COR-L47 (cell line): ENCODE measurements at places on chromosomes 3 and 15.

- DNase-seq = peak; percentile 71
Measured at GRCh38 chr3:129936757-129937156, 37.8 kb upstream of the TRH start.

DNA sequence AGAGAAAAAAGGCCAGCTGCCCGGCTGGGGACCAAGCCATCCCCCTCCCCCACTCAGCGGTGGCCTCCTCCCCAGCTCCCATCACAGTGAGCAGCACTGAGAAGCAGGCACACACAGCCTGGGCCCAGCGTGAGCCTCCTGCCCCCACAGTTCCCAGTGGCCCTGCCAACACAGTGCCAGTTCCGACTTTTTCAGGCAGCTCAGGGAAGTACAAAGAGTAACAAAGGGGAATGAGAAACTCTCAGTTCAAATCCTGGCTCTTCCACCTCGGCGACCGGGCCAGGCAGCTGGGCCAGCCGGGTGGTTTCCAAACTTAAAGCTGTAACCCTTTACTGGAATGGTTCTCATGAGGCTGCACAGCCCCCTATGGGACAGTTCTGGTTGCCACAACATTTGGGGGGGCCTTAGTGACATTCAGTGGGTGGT is 18.5 kb downstream of the TNK2 start:
- DNase-seq = no peak

- no peak for DNase-seq
Measured at GRCh38 chr15:43492266-43492665, 690 bp downstream of the TP53BP1 start.

GRCh38 chr3:171829841-171830517 is 13.2 kb upstream of the TMEM212 start:
- peak; percentile 76 for DNase-seq

DNA sequence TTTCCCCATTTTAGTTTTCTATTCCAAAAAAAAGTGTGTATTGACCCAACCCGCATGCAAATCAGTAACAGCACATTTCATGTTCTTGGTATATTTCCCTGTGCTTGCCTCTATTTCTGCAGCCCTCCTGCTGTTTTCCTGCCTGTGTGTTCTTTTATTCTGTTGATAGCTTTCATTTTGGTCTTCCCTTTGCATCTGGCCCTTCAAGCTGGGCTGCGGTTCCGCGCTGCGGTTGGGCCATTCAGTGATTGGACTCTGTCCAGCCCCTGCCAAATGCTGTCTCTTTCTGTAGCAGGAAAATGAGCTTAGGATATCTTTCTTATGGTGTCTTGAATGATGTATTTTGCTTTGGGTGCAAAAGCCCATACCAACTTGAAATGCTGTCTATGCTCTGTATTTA is 49.9 kb downstream of the ZNF621 start:
- no peak for DNase-seq

DNA sequence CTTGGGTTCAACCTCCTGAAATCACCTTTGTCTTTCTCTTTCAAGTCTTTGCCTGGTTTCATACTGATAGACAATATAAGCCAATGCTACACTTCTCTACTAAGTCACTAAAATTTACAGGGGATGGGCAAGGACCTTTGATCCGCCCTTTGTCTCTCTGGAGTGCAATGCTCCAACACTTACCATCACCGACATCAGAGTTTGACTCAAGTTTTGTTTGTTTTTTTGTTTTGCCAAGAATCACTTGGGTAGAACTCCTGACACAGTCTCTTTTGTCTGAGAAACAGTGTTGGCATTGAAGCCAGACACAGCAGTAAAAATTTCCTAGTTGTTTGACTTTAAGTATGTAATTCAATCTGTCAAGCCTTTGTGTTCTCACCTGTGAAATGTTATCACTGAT is 29.3 kb downstream of the NFKBIZ start:
- DNase-seq = peak; percentile 37

- DNase-seq = no peak
Measured at GRCh38 chr3:85259748-85260147, 301.0 kb downstream of the CADM2 start.

- no peak for DNase-seq
Measured at GRCh38 chr15:58019503-58020376, 45.8 kb downstream of the ALDH1A2 start.

GRCh38 chr3:183497313-183497712 is 58.2 kb downstream of the KLHL6 start:
- no peak for DNase-seq

DNA sequence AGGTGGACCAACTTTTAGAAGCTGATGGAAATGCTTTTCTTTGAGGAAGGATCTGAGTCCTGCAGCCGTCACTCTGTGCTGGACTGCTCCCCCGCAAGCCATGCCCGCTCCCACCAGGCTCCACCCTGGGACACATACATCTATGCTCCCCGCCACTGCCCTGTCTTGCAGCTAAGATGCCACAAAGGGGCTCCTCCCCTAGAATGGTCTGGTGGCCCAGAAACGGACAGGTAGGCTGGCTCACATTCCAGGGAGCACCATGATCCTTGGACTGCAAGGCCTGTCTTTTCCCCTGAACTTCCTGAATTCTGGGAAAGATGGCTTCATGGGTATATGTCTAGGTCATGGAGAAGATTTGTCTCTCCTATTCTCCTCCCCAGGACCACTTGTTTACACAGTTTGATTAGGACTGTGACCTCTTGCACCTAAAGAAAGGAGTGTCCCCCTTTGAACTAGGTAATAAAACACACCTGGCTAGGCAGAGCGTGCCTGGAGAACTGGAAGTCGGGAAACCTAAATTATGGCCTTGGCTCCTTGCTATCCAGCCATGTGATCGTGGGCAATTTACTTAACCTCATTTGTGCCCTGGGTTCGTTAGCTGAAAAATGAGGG is 220.9 kb upstream of the BHLHE40 start:
- no peak for DNase-seq

- no peak for DNase-seq
Measured at GRCh38 chr15:38635170-38635569, 70.6 kb upstream of the RASGRP1 start.

DNA sequence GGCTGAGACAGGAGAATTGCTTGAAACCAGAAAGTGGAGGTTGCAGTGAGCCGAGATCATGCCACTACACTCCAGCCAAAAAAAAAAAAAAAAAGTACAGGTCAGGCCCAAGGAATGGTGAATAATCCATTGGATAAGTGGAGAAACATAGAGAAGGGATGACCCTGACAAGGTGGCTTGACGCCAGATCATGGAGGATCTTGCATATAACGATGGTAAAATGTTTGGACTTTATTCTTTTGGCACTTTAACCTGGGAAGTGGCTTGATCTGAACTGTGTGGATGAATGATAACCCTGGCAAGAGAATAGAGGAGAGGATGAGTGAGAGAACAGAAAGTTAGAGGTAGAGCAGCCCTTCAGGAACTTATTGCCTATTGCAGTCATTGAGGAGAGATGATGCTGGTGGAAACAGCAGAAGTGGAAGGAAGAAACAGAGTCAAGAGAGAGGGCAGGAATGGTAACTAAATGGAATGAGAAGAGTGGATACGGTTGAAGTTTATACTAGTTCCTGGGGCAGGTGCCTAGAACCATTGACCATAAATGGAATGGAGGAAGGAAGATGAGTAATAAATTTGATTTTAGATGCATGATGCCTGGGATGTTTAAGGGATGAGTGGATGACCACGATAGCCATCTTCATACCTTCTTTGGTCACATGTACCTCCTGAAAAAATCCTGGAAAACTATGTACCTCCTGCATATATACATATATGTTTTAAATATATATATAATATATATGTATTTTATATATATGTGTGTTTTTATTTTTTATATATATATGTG is 57.8 kb downstream of the BLM start:
- no peak for DNase-seq

- no peak for DNase-seq
Measured at GRCh38 chr3:57985176-57985983, 22.8 kb upstream of the FLNB start.

GRCh38 chr3:98856724-98857123 is 44.8 kb downstream of the DCBLD2 start:
- no peak for DNase-seq

DNA sequence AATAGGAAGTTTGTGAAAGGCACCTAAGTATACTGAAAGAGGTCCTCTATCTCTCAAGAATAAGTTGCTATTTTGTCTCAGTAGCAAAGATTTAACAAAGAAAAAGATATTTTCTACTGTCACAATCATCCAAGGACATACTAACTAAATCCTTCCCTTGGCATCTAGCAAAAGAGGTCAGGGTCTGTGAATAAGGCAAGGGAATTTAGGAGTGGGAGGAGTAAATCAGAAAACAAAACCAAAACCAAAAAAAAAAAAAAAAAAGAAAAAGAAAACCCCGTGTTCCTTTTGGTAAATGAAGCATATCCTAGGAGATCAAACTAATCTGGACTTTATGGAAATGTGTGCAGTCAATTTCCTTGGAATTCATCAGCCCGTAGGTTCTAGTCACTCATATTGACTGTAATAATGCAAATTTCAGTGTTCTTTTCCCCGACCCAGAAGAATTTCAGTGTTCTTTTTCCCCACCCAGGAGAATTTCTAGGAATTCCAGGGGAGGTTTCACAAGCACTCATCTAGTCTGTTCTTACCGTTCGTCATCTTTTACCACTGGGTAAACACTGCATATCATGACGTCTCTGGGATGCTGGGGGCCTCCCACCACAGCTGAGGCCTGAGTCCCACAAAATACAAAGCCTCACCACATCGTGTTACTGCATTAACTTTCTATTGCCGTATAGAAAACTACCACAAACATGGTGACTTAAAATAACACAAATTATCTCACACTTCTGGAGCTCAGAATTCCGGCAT is 113.8 kb upstream of the CCDC54 start:
- no peak for DNase-seq

- no peak for DNase-seq
Measured at GRCh38 chr3:172142051-172142863, 102.9 kb downstream of the FNDC3B start.

GRCh38 chr3:120394347-120394746 is 45.2 kb upstream of the LRRC58 start:
- no peak for DNase-seq

- DNase-seq = no peak
Measured at GRCh38 chr15:99442252-99442897, 123.4 kb upstream of the MEF2A start.

GRCh38 chr15:82625136-82625535 is 22.0 kb downstream of the CPEB1 start:
- no peak for DNase-seq

GRCh38 chr15:48003441-48003840 is 117.3 kb upstream of the SLC24A5 start:
- DNase-seq = no peak

- no peak for DNase-seq
Measured at GRCh38 chr15:100570735-100571313, 31.2 kb downstream of the LINS1 start.

- no peak for DNase-seq
Measured at GRCh38 chr3:39346785-39347585, 17.5 kb downstream of the CCR8 start.

DNA sequence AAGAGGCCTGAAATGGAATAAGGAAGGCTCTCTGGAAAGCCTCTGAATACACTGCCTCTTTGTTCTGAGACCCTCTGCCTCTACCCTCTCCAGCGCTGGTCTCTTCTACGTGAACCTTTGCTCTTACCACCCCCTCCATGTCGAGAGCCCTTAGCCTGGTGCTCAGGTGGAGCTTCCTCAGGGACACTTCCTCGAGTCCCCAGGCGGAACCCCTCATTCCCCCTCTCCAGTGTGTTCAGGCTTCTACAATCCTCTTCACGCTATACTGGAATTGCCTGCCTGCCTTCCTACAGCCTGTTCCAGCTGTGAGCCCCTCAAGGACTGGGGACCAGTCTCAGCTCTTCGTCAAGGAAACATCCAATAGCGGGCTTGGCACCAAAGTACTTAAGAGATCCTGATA is 7.4 kb downstream of the STIMATE start:
- no peak for DNase-seq

GRCh38 chr3:57350271-57350670 is 57.8 kb upstream of the ASB14 start:
- DNase-seq = no peak

DNA sequence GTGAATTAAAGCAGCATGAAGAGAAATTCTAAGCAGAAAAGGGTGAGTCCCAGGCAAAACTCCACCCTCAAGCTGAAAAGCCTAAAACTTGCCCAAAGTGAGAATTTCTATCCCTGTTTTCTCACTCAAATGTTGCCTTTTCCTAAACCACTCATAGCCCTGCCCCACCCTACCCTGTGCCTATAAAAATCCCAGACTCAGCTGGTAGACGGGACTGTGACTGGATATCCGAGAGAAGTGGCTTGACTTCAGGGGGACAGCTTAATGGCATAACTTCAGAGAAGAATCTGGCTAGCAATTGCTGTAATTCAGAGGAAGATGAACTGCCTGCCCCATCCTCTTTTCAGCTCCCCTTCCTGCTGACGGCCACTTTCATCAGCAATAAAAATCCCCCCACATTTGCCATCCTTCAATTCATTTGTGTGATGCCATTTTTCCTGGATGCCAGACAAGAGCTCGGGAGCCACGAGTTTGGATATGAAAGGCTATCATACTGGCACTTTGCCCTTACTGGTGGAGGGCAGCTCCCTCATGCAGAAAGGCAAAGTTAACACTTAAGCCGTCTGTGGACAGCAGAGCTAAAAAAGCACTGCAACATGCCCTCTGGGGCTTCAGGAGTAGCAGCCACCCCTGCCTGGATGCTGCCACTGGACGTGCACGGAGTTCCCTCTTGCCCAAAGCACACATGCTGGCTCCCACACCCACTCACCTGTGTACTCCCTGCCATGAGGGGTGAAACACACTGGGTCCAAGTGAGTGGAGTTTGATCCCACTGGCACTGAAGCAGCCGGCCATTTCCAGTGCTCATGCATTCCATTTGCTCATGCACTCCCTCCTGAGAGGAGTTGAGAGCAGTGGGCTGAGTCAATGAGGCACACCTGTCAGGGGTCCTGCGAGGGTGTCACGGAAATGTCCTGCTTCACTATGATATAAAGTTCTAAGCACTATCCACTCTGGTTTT is 670.6 kb downstream of the PLOD2 start:
- DNase-seq = no peak

GRCh38 chr3:170780955-170781354 is 89.0 kb downstream of the RPL22L1 start:
- DNase-seq = no peak

GRCh38 chr3:41209646-41210045 is 10.3 kb downstream of the CTNNB1 start:
- DNase-seq = no peak

DNA sequence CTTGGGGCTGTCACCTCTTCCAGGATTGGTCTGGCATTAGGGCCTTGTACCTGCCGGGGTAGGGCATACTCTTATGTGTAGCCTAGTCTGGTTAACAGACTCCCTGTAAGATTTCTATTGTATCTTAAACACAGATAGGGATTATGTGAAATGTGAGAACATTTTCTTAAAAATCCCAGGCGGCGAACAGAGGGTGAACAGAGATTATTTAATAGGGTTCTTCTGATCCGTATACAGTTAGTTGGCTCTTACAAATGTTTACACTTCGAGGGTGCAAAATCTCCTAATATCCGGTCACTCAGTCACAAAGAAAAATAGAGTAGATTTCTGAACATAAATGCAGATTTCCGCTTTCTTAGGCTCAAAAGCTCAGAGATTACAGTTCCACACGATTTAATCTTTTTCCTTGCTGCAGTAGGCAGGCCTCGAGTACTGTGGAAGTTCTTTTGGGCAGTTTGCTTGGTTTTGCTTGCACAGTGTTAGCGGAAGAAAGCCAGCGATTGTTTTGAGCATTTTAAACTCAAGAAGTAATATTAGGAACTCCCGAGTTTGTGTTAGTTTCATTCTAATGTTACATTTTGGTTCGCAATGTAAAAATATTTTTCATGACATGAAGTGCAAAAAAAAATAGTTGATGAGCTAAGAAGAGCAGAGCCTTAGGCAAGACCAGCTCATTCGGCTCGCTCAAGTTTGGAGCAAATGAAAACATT is 993 bp downstream of the PLCL2 start:
- DNase-seq = no peak
